Anterior cingulate cortex (tissue), 58 donors: ENCODE measurements at places on chromosomes 16 and 17.

DNA sequence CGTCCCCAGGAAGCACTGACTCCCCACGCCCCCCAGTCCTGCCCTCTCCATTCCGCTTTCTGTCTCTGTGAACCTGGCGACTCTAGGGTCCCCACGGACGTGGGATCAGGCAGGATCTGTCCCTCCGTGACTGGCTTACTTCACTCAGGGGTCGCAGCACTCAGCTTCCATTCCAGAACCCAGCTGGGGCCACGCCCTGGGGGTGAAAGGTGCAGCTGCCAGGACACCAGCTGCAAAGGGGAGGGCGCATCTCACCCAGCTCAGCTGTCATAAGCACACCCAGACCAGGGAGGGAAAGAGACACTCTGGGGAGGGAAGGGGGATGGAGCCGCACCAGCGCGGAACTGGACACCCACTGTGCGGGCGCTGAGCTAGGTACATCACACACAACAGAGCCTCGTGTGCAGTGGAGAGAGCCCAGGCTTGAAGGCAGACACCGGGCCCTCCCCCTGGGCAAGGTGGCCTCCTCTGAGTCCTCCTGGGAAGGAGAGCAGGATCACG is 18.5 kb upstream of the HEXD start:
- DNase-seq, result no peak

- no peak for DNase-seq
These were observed 207.3 kb downstream of the CCDC182 start for GRCh38 chr17:57537524-57538410.

DNA sequence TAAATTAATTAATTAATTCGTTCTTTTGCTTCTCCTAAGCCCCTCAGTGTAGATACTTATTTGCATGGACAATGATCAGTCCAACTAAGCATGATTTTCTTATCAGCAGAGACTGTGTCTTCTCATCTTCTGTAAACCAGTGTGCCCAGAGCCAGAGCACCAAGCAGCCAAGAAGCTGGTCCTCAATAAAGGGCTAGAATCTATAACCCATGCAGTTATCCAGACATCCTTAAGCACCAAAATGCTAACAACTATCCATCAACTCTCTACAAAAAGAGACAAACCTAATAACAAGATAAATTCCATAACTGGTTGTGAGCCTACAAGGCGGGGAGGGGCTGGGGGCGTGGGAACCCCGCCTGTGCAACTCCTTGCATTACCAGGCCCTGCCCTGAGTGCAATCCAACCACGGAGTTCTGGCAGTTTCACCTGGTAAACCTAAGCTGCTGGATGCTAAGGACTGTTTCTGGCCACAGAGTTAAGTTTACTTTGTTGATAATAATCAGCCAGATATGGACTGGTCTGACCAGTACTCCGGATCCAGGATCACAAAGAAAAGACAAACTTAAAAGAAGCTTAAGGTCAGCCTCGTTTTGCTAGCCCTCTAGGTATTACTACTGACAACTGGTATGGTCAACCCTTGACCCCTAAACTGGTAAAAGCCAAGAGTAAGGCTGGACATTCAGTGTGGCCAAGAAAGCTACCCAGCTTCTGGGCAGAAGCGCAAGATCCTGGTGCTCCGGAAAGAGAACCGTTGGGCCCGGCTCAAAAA is 51.5 kb downstream of the ZFHX3 start:
- DNase-seq, result no peak

GRCh38 chr17:73552300-73553048 is 91.8 kb downstream of the SDK2 start:
- no peak for DNase-seq

GRCh38 chr17:50663812-50664374 is 29.2 kb downstream of the ABCC3 start:
- DNase-seq, result no peak

- DNase-seq, result no peak
These were observed 140.0 kb upstream of the DNAH9 start for GRCh38 chr17:11458279-11458678.

GRCh38 chr17:57292091-57292490 is 35.8 kb downstream of the MSI2 start:
- DNase-seq, result no peak

DNA sequence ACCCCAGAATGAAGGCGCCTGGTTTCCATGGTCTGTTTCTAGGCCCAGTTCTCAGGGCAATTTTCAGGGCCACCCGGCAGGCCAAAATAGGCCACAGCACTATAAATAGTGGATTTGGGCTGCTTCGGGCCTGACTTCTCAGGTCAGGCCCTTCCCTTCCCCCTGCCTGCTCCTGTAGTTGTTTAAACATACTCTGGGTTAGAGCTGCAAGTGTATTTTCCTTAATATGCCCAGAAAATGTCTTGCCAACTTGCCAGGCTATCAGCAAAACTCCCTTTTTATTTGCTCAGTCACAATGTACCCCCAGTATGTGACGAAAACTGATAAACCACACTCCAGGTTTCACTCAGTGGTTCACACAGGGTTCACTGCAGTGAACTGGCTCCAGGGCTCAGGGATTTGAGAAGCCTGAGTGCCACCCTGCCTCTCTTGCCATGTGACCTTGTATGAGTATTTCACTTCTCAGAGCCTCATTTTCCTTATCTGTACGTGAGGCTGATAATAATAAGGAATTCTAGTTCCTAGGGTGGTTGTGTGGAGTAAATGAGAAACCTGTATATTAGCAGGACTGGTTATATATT is 76.5 kb downstream of the GPRC5B start:
- DNase-seq, result no peak

DNA sequence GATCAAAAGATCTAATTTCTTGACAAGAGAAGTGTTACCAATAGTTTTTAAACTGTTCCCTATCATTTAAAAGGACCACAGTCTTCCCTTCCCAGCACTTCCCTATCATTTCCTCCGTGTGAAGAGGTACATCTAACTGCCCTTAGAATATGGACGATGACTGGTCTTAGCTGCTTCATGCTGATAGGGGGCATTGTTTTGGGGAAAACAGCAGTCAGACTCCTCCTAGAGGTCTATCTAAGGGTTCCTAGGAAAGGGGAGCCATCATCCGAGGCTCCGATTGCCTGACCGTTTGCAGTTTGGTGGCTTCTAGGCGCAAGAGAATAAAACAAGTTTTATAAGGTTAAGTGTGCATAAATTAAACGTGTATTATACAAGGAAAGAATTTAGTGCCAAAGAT is 7.1 kb downstream of the FZD2 start:
- DNase-seq, result no peak

DNA sequence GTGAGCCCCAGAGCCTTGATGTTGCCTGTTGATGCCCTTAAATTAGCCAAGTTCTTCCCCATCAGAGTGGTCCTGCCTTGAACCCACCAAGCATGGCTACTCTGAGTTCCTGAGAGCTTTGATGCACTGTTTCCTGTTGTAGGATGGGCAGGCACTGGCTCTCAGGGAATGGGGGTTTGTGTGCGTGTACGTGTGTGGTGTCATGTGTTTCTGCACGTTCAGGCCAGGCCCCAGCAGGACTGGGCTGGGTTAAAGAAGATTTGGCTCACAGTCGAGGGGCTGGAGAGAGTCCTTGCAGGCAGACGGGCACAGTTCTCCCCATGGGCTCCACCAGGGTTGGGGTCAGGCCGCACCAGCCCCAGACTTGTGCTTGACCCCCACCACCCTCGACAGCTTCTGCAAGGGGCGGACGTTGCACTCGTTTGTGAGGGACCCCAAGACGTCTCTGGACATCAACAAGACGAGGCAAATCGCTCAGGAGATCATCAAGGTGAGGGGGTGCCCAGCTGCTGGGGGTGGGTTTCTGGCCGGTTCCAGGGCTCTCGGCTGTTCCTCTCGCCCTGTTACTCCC is 23.4 kb upstream of the LGALS9 start:
- DNase-seq, result no peak

DNA sequence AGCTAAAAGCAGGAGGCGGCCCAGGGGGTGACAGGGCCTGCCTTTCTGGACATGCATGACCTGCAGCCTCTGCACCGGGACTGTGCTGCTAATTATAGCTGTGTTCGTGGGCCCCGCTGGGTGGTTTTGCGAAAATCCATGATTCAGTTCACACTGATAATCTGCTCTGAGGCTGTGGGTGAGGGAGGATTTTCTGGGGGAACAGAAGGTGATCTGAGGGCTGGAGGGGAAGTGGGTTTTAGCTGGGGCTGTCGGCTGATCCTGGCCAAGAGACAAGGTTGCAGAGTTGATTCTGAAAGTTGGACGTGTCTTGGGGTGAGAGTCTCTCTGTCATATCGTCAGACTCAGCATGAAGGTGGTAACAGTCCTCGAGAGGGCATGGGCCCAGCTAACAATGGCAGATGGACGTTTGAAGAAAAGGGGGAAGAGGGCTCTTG is 187.5 kb upstream of the ZNF469 start:
- no peak for DNase-seq

DNA sequence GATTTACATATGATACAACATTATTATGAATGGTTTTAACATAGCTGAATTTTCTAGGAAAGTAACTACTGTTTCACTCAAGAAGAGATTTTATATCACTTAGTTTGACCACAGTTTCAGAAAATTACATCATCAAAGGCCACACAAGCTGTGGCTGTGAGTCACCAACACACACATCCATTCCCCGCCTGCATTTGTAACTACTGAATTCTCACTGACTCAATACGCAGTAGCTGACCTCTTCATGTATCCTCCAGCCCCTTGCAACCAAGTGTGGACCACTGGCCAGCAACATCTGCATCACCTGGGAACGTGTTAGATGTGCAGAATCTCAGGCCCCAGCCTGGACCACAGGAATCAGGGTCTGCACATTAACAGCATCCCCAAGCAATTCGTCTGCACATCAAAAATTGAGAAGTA is 197.6 kb downstream of the XYLT1 start:
- DNase-seq, result peak; percentile 9

GRCh38 chr17:45353043-45353442 is 36.2 kb upstream of the MAP3K14 start:
- DNase-seq, result no peak

DNA sequence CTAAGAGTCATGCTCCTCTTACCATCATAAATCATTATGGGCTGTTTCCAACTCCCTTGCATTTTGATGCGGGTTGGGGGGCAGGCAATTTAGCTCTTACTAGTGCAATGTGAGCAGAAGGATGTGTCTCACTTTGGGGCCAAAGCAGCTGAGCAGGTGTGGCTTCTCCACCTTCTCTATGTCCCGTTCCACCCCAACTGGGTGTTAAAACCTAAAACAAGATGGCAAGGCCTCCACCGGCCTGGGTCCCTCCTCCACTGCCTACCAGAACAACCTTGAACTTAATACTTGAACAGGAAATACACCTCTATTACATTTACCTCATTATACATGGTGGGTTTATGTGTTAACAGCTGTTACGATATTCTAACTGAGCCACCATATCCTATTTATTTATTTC is 52.8 kb downstream of the TOX3 start:
- no peak for DNase-seq
